ENCODE measurements at places on chromosomes 5 and 9.

- DNase-seq: no peak
Measured at GRCh38 chr9:86500667-86501435, 146.6 kb upstream of the TUT7 start.

GRCh38 chr9:134681061-134681661, 39.6 kb downstream of the COL5A1 start:
- DNase-seq: peak; percentile 13

DNA sequence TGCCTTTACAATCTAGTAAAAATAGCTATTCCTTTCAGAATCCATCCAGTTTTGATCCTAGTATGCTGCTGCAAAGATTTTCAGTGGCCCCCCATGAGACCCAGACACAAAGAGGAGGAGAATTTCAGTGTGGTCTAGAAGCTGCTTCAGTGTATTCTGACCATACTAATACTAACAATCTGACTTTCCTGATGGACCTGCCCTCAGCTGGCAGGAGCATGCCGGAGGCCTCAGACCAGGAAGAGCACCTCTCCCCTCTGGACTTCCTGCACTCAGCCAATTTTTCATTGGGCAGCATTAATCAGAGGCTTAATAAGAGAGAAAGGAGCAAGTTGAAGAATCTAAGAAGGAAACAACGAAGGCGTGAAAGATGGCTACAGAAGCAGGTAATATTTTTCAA, 48.5 kb downstream of the RNF180 start:
- no peak for DNase-seq

- no peak for DNase-seq
Measured at GRCh38 chr9:124452326-124452725, 2.1 kb downstream of the ADGRD2 start.

GRCh38 chr5:154162539-154163151, 27.9 kb upstream of the GALNT10 start:
- no peak for DNase-seq

DNA sequence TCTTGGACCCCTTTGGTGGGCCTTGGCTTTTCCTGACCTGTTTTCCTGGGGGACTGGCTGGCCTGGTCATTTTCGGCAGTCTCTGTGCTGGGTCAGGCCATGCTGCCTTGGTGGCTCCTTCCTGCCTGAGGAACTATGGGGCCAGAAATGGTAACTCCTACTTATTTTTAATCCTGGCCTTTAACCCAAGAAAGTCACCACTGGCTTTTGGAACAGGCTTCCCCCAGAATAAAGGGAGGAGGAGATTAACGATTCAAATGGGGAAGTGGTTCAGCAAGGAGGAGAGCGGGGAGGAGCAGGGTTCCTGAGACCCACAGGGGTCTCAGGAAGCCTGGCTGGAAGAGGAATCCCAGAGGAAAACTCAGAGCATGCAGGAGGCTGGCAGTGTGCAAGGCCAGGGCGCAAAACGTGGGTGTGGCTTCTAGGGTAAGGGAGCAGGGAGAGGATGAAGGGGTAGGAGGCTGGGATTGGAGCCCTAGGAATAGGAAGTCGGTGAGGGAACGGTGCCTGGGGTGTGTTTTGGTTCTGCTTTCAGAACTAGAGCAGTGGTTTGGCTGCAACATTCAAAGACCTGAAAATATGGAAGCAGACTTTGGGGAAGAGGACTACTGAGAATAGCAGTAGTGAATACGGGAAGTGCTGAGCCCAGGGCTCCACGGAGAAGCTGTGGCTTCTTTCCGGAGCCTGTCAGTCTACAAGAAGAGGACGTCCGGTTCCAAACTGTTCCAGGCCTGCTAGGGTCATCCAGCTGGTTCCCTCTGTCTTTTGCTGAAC, 271.1 kb upstream of the KLF4 start:
- no peak for DNase-seq

All from NCI-H69 (cell line).